ENCODE measurements at places on chromosomes 3 and 15.
A peak's percentile ranks its signal among the peaks of the same experiment; 100 is the strongest.

DNA sequence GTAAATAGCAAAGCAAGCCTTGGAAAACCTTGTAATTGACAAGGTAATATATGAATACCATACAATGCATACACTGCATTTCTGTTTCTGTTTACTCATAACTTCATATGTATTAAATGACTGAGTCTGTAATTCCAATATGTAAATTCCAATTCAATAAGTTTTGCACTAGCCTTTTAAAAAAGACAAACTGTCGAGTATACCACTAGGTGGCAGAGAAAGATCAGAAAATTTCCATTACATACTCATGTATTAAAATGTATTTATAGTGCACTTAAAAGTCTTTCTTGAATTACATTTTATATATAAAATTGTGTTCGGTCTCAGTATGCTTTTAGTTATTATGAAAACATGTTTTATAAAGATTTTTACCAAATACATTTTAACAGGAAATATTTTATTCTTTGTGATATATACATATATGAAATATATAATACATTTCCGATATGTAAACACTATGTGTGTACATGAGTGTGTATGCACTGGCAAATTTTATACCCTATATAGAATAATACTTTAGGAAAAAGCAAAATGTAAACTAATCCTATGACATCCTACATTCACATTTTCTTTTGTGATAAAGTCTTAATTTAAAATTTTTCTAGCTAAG lies 216.8 kb downstream of the VGLL3 start:
- peak; percentile 19 for DNase-seq

- no peak for DNase-seq
These were observed 27.5 kb downstream of the AVEN start for GRCh38 chr15:34011481-34011880.

GRCh38 chr3:185363662-185364203 lies 797 bp downstream of the MAP3K13 start:
- DNase-seq: peak; percentile 20

- DNase-seq: no peak
These were observed 93.4 kb downstream of the PEX5L start for GRCh38 chr3:179943117-179943880.

GRCh38 chr3:155704061-155704460 lies 40.8 kb downstream of the PLCH1 start:
- DNase-seq: peak; percentile 90
